ENCODE measurements at places on chromosomes 16 and 17. TPM values are rescaled to one million over a fixed set of nuclear protein-coding genes. Genes with fewer than 3 reads are reported as not detected.

KCNAB3 gene
- 9.8 TPM for total RNA-seq

MYH13 gene
- total RNA-seq = not detected

KRT31 gene
- total RNA-seq = not detected

CDT1 gene
- total RNA-seq = 78.9 TPM

KAT8 gene
- 53.5 TPM for total RNA-seq

GAS7 gene
- not detected for total RNA-seq

CDH8 gene
- total RNA-seq = not detected

C16orf86 gene
- 1.9 TPM for total RNA-seq

MYH8 gene
- total RNA-seq = not detected

PTX4 gene
- not detected for total RNA-seq

MPP3 gene
- total RNA-seq = not detected

PRSS21 gene
- total RNA-seq = 6.5 TPM

SLC38A8 gene
- not detected for total RNA-seq

SEC14L5 gene
- total RNA-seq = not detected

RSKR gene
- total RNA-seq = 31.8 TPM

ERAL1 gene
- 46.1 TPM for total RNA-seq

KRTAP9-8 gene
- total RNA-seq = not detected

CDYL2 gene
- total RNA-seq = 125 TPM
